ENCODE measurements at places on chromosomes 5 and 9.

DNA sequence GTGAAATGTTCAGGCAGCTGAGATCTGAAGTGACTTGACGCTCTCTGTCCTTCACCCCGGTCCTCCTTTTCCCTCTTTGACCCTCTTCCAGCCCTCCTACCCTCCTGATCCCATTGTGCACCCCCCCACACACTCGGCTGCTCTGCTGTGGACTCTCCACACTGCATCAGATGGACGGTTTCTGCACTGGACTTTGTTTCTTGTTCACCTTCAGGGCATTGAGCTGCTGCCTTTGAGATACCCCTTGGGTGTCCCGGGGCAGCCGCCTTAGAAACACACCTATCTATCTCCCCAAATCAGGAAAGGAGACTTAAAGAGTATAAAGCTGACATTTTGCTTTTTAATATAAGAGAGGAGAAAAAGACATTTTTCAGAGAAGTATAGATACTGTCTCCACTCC lies 27.5 kb downstream of the AMBP start:
- DNase-seq = no peak

DNA sequence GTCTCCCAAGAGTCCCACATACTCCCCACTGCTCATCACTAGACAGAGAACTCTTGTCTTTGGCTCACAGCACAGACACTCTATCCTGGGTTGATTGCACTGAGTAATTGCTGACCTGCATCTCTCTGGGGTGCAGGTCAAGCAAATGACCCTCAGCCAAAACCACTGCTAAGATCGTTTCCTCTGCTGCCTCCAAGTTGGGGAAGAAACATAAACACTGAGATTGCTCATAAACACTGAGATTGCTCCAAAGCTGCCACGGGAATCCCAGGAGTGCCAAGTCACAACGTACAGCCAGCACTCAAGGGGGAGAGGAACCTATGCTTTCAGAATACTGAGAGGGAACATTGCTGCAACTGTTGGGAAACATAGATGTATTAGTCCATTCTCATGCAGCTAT lies 1402.1 kb upstream of the ACO1 start:
- DNase-seq = no peak

DNA sequence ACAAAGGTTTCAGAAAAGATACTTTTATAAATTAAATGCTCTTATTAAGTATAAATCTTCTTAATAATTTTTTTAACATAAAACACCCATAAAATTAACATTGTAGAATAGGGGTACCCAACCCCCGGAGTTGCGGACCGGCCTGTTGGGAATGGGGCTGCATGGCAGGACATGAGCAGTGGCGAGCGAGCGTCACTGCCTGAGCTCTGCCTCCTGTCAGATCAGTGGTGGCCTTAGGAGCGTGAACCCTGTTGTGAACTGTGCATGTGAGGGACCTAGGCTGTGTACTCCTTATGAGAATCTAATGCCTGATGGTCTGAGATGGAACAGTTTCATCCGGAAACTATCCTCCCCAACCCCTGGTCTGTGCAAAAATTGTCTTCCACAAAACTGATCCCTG lies 35.3 kb downstream of the CLINT1 start:
- DNase-seq = no peak

- DNase-seq = no peak
Measured at GRCh38 chr5:96150007-96150406, 188.4 kb upstream of the ELL2 start.

DNA sequence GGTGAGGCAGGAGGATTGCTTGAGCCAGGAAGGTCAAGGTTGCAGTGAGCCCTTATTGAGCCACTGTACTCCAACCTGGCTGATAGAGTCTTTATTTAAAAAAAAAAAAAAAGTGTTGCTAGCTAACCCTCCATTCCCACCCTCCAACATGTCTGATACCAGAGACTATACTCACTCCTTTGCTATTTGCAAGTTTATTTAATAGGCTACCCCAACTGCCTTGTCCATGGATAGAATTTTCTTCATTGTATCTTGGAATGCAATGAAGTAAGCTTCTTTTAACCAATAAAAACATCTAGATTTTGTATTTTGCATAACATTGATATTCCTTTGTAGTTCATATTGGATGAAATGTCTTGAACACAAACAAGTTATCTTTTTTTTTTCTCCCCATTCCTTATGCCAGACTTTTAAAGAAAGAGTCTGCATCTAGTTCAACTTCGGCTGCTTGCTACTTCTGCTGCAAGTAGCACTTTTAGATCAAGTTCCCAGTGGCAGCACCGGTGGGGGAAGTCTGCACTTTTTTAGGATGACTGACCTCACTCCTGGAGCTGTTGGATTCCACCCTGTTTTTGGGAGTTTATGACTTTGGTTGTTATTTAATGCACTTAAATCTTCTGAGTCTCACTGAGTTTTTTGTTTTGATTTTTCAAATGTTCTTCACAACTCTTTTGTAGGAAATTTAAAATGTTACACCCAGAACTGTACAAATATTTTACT lies 112.5 kb downstream of the UHRF2 start:
- no peak for DNase-seq

DNA sequence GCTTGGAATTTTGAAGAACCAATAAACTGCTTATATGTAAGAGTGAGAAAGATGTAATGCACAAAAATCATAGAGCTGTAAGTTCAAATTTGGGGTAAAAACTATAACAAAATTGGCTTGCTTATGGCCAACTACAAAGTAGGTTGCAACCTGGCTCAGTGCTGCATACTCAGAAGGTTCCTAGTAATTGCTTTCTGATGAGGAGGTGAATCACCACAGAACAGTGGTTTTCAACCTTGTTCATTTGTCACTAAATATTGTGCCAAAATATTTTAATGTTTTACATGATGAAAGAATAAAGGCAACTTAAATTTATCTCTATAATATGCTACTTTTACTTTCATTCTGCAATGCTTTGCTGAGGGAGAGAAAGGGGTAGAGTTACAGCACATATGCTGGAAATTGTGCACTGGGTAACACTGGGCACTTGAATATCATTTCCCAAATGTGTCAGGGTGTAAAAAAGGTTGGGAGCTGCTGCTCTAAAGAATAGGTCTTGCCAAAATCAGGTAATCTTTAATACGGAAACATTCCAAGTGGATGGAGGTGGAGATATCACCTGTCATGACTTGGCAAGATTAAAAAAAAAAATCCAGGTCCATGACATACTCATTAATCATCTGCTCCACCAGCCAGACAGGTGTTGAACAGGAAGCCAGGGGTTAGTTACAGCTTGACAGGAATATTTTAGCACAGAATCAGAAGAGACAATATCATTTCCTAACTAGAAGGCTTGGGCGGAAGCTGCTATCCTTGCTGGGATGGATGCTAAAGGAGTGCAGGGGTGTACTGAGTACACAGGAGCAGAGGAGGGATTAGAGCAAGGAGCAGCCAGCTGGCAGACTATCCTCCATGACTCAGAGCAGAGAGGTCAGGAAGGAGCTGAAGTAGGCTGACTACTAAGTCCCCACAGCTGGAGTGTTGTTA lies 34.6 kb upstream of the CCL21 start:
- no peak for DNase-seq

GRCh38 chr9:6758248-6758497 lies 400 bp downstream of the KDM4C start:
- no peak for DNase-seq

GRCh38 chr5:120093178-120093577 lies 370.9 kb upstream of the PRR16 start:
- no peak for DNase-seq

DNA sequence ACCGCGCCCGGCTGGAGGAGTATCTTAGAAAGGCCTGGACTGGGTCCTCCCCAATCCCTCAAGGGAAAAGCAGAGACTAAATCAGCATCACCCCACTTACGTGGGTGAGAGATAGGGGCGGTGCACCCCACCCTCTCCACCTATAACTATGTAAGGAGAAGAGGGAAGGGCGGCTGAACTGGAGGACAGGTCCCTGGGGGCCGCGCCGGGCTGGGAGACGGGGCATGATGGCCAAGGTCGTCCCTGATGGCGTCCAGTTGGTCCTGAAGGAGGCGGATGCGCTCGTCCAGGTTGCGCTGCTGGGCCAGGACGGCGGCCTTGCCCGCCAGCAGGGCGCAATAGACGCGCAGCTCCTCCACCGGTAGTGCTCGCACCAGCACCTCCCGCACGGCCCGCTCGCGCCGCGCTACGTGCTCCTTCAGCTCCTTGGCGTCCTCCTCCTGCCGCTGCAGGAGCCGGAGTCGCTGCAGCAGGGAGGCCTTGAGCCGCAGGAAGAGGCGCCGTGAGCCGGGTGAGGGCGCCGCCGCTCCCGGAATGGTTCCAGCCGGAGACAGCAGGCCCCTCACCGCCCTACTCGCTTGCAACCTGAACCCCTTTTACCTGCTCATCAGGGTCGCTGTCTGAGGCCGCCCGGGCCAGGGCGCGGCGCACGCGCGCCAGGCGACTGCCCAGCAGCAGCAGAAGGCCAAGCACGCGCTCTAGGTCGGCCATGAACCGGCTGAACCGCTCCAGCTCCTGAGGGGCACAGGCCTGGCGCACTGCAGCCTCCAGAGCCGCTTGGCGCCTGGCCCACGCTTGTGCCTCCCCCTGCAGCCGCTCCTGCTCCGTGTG lies 7.6 kb downstream of the SHROOM1 start:
- no peak for DNase-seq

DNA sequence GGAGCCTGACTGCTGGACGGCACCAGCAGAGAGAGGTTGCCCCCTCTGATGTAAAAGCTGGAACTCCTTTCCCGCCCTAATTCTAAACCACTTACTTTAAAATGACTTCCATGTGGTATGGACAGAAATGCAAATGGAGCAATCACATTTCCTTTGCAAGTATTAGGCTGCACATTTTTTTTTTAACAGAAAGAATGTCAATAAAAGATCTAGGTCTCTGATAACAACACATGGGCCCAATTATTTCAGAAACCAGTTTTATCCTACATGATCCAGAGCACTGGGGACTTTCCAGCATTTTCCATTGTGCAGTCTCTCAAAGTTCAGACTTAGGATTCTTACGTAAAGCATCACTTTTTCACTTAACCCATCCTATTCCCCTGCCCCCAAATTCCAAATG lies 203.7 kb downstream of the NXNL2 start:
- DNase-seq = no peak

- DNase-seq = no peak
Measured at GRCh38 chr9:138119202-138120027, 241.8 kb downstream of the CACNA1B start.

DNA sequence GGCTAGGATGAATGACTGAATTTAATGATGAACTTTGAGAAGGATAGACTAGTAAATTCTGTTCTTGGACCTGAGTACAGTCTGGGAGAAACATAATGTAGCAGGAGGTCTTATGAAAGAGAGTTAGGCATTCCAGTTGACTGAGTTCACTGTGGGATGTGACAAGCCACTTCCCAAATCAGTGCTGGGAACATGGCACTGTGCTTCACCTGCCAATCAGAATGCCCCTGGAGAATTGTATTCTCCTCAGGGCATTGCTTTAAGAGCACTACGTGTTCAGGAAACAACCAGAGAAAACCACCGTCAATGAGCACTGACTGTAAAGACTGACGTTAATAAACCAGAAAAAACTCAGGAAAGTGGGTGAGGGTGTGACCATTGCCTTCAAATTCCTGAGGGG lies 1.2 kb downstream of the CCDC107 start:
- no peak for DNase-seq

GRCh38 chr9:117156771-117157535 lies 257.9 kb downstream of the ASTN2 start:
- no peak for DNase-seq

DNA sequence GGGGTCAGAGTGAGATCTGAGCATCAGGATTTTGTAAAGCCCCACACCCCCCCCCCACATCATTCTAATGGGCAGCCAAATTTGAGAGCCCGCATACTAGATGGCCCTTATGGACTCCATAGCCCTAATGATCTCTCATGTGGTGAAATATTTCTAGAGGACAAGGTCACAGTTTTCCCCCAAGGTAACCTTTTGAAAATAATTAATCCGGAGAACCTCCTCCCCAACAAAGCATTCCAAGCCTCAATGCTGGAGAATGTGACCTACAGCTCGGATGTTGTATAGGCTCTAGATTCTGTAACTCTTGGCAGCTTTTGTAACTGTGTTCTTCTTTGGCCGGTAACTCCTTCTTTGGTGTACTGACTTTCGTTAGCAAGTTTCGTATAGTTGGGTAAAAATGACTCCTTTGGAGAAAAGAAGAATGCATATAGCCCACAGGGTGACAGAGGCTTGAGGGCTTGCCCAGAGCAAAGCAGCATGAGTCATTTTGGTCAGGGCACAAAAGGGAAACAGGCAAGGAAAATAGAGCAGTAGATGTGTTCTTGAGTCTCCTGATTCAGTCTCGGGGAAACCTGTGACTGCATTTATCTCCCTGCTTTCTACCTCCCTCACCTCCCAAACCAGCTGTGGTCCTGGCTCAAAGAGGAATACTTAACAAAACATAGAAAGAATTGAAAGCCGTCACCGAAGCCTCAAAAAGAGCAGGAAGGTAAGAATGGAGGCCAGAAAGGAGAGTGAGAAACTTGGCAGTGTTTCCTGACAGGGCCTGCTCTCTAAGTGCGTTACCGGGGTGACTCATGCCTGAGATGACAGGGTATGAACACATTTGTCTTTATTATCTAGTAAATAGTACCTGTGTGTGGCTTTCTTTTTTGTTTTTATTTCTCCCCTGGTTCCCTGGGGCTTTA lies 6.6 kb upstream of the XPA start:
- DNase-seq = no peak

GRCh38 chr5:28743025-28743715 lies 1704.8 kb upstream of the CDH9 start:
- DNase-seq = no peak

GRCh38 chr5:1955586-1955985 lies 72.9 kb upstream of the IRX4 start:
- no peak for DNase-seq

Data from stimulated activated CD8-positive, alpha-beta memory T cell treated with anti-CD3 and anti-CD28 coated beads, Interleukin-7, amount 100 ng/mL, for 1 hour (primary cell).